Activated T-helper 1 cell treated with anti-CD3 and anti-CD28 coated beads, Interleukin-2, amount 50 U/mL, for 16 hours (primary cell): ENCODE measurements at places on chromosomes 3 and 15.
A peak's percentile ranks its signal among the peaks of the same experiment; 100 is the strongest.

DNA sequence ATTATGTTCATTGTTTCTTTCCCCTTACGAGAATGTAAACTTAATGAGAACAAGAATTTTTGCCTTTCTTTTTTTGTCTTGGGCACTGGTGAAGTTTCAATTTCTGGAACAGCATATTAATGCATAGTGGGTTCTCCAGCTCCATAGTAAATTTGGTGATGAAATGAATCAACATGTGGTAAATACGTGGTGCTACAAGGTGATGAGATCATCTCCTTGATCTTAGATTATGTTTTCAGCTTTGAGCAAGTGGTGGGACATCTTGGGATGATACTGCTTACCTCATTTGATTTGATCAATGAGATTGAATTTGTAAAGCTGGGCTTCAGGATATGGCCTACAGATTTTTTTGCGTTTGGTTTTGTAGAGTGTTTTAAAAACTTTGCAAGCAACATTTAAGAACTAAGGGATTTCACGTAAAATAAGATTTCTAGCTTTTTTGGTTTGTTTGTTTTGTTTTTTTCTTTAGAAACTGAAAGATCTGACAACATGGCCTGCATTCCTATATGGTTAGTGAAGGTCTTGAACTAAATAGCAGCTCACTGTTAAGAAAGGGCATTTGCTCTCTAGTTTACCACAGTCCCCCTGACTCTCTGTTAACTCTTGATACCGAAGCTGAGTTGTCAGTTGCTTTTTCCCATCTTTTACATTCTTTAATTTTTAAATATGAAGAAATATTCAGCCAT is 45.6 kb downstream of the FNDC3B start:
- DNase-seq = no peak

GRCh38 chr3:78529601-78530000 is 1238.2 kb downstream of the ROBO1 start:
- no peak for DNase-seq

GRCh38 chr3:50388016-50388719 is 28.8 kb upstream of the TMEM115 start:
- no peak for DNase-seq

- no peak for DNase-seq
These were observed 738.7 kb downstream of the FHIT start for GRCh38 chr3:60512506-60512905.

DNA sequence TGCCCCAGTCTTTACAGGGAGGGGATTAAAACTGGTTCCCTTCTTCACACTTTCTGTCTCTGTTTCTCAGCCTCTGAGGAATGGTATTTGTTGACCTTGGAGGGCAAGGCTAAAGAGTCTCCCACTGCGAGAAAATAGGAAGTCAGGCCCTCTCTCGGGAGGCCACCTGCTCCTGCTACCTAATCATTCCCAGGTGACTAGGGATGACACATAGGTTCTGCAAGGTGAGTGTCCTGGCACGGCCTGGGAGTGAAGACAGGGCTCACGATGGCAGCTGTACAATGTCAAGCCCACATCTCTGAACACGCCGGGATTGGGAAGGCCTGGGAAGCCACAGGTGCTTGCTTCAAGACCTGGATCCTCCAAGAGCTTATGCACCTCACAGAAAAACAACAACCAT is 314.2 kb downstream of the NTRK3 start:
- no peak for DNase-seq

DNA sequence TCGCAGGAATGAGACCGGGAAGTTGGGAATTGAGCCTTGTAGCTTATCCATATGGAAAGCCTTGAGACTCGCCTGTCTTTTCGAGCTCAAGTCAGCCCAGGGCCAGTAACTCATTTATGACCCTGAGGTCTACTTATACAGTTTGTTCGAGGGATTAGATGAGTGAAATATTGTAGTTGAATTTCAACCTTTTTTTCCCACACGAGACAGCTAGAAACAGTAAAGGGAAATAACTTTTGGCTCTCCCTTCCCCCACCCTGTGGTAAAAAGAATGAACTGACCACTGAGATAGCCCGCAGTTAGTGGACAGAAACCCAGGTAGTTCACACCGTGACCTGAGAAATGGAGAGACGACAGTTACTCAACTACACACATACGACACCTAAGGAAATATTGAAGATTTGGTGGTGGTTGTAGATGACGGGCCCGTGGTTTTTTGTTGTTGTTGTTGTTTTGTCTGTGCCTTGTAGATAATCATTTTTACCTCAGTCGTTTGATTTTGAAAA is 841 bp downstream of the EIF3J start:
- DNase-seq = no peak

- DNase-seq = peak; percentile 81
These were observed 778 bp upstream of the THBS1 start for GRCh38 chr15:39580117-39580484.

- no peak for DNase-seq
These were observed 33.5 kb downstream of the TGFBR2 start for GRCh38 chr3:30639937-30640336.

DNA sequence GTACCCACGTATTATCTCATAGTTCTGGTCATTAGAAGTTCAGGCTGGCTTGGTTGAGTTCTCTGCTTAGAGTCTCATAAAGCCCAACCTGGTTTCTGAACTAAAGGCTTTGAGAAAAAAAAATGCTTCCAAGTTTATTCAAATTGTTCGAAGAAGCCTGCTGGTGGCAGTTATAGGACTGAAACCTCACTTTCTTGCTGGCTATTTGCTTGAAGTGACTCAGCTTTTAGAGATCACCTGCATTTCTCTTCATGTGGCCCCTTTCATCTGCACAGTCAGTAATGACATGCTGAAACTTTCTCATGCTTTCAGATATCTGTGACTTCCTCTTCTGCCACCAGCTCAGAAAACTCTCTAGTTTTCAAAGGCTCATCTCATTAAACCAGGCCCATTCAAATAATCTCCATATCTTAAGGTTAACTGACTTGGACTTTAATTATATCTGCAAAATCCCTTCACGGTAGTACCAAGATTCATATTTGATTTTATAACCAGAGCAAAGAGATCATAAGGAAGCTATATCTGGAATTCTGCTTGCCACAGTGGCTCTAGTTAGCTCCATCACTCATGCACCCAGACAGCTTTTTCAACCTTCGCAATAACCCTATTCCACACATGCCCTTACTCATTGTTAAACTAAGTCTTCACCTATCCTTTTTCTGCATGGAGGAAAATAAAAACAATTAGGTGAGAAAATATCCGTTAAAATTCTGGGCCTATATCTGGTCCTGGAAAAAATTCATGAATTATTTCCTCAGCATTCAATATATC is 433.8 kb upstream of the CBLB start:
- no peak for DNase-seq

GRCh38 chr15:72168131-72168807 is 29.3 kb downstream of the GRAMD2A start:
- DNase-seq = no peak

DNA sequence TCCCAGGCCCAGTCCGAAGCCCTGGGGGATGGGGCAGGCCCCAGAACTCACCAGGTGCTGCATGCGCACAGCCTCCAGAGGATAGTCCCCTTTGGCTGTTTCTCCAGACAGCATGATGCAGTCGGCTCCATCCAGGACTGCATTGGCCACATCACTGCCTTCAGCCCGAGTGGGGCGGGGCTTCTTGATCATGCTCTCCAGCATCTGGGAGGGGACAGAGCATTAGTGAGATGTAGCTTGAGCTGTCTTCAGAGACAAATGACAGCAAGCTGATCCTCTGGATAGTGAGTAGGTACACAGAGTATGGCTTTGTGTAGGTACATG is 9.1 kb upstream of the GRAMD2A start:
- no peak for DNase-seq
